ENCODE measurements at places on chromosomes 12 and 14.

DNA sequence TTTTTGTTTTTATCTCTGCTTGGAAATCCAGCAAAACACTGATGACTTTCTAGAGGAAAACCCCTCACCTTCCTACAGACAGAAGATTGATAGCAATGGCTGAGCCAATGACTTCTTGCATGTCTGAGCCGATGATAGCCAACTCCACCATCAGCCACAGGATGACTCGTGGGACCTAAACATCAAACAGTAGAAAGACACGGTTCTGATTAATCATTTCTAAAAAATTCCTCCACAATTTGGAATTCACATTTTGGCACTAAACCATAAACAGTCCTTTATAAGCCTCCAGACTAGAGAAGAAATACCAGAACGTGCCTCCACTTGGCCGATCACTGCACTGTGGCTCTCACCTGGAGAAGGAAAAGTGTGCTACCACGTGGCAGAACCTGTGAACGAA lies 25.9 kb downstream of the SLC11A2 start:
- DNase-seq, result no peak

- DNase-seq, result no peak
Observed at GRCh38 chr12:120229487-120230325, 28.8 kb upstream of the RPLP0 start.

GRCh38 chr14:39446131-39446744 lies 14.0 kb upstream of the FBXO33 start:
- DNase-seq, result no peak

DNA sequence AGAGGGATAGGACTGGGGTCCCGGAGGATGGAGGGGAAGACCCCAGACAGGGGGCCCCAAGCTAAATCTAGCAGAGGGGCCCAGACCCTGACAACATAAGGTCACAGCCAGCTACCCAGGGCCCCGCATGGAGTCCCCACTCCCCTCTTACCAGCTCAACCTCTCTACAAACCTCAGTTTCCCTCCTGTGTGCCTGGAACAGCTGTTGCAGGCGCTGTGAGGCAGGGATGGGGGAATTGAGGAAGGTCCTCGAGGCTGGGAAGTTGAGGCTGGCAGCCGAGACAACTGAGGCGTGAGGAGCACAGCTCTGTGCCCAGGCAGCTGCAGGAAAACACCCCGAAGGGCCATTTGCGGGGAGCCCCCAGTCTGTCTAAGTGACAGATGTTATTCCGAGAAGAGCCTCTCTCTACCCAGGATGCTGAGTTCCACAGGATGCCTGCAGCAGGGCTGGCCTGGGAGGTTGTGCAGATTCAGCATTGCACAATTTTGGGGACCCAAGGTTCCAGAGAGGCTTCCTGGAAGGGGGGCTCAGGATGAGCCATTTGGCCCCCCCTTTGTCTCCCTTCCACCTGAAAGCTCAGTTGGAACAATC lies 42.7 kb upstream of the NCOR2 start:
- DNase-seq, result no peak

GRCh38 chr14:28673056-28673455 lies 93.5 kb upstream of the FOXG1 start:
- no peak for DNase-seq

GRCh38 chr12:69321351-69321750 lies 26.8 kb upstream of the LYZ start:
- DNase-seq, result no peak

DNA sequence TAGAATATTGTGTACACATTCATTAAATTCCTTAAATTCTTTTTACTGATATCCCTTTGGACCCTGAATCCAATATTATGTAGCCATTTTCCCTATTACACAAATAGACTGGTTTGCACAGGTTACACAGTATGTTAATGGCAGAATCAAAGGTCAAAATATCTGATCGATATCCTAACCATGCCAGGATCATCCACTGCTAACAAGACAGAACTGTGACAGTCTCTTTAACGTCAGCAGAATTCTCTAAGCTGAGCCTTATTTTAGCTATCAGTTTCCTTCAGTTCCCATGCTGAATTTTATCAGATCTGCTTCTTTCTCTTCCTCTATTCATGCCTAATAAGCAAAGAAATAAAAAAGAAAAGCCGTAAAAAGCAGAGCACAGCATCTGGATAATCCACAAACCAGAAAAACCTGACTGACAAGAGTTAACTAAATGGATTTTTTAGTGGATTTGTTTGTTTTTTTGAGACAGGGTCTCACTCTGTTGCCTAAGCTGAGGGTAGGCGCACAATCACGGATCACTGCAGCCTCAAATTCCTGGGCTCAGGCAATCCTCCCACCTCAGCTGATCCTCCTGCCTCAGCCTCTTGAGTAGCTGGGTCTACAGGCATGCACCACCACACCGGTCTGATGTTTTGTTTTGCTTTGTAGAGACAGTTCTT lies 130.4 kb downstream of the PAWR start:
- no peak for DNase-seq

GRCh38 chr12:113812411-113813228 lies 153.5 kb downstream of the RBM19 start:
- no peak for DNase-seq

- no peak for DNase-seq
Observed at GRCh38 chr12:75709503-75709902, 198.1 kb upstream of the KRR1 start.

GRCh38 chr14:105325716-105326567 lies 11.4 kb downstream of the PACS2 start:
- no peak for DNase-seq

DNA sequence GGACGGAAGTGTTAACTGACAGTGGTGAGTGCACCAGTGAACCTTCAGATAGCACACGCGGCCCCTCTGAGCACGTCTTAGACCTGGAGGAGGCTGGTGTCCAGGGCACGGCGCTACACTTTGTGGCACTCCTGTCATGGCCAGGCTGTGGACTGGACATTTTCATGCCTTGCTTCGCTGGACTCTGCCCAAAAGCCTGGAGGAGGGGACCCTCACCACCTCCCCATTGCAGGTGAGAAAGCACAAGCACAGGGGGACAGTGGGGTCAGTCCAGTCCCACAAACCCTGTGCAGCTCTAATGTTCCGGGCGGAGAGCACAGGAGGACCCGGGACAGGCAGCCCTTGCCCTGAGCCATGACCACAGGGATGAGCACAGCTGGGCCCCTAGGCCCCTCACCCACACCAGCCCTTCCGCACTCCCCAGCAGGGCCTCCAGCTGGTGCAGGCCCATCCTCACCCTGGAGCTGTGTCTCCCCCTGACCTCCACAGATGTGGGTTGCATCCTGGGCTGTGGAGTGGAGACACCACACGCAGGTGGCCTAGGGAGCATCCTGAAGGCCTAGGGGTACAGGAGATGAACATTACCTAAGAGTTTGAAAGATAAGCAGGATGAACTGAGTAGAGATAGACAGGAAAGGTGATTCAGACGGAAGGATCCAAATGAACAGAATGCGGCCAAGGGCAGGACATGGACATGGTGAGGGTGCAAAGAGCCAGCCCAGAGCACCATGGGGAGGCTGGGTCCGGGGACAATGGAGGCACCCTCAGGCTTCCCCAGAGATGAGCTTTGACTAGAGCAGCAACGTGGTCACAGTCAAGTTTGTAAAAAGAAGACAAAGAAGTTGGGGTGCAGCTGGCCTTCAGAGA lies 132.8 kb downstream of the BCL11B start:
- DNase-seq, result no peak

- DNase-seq, result no peak
Observed at GRCh38 chr14:86911486-86911885, 1081.5 kb downstream of the GALC start.

DNA sequence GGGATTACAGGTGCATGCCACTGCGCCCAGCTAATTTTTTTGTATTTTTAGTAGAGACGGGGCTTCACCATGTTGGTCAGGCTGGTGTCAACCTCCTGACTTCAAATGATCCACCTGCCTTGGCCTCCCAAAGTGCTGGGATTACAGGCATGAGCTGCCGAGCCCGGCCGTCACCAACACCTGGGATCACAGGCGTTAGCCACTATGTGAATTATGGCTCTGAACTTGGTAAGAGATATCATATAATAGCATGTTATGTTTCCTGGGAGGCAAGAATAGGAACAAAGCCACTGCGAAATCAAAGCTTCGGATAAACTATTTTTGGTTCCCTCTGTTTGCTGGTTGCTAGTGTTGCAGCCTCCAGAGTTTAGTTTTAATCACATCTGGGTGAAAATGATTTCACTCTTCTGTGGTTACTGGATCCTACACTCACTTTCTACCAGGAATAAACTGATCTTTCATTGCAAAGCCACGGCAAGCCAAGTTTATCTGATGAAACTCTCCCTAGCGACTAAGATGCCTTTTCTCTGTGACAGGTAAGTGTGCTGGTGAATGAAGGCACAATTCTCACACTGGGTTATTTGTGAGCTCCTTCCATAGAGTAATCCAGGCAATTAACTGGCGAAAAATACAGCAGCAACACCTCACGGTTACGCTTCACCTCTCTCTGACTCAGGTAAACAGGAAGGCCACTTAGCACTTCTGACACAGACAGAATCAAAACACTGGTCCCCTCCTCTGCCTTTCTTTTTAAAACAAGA lies 16.7 kb downstream of the SNRNP35 start:
- no peak for DNase-seq

DNA sequence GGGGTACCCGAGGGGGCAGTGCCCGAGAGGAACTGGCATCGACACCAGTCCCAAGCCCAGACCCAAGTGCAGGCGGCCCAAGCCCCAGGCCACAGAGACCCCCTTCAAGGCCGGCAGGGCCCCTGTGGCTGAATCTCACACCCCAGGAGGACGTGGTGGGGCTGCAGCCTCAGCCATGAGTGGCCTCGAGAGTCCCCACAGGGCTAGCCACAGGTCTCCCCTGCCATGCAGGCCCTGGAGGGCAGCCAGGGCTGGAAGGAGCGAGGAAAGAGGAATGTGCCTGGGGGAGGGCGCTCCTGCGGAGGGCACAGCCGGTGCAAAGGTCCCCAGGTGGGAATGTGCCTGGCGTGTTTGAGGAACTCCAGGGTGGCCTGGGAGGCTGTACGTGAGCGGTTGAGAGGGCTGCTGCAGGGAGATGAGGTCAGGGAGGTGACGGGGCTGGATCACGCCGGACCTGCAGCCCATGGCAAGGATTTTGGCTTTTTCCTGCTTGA lies 86.1 kb downstream of the NCOR2 start:
- DNase-seq, result no peak

DNA sequence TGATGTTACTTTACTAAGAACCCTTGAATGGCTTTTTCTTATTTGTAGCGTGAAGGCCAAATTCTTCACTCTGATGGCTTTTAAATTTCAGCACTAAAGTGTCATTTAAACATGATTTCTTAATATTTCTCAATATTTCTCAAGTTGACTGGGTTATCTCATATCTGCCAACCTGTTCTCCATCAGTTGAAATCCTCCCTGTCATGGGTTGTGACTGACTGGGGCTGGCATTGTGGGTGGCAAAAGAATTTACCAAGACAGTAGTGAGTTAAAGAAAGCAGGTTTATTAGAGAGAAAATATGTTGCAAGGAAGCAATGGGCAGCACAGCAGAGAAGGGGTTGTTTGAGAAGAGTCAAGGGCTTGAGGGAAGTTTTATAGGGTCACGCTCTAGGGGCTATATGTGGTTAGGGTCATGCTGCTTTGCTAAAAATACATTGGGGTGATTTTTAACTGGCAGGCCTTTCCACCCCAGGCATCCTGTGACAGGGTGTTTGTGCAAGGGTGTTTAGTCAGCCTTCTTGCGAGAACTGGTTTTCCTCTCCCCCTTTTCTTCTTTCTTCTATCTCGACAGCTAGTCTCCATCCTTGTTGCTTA lies 232.8 kb upstream of the SEL1L start:
- DNase-seq, result no peak

- no peak for DNase-seq
Observed at GRCh38 chr14:33679461-33680225, 271.2 kb downstream of the EGLN3 start.

- no peak for DNase-seq
Observed at GRCh38 chr14:89231426-89232113, 185.5 kb downstream of the FOXN3 start.

DNA sequence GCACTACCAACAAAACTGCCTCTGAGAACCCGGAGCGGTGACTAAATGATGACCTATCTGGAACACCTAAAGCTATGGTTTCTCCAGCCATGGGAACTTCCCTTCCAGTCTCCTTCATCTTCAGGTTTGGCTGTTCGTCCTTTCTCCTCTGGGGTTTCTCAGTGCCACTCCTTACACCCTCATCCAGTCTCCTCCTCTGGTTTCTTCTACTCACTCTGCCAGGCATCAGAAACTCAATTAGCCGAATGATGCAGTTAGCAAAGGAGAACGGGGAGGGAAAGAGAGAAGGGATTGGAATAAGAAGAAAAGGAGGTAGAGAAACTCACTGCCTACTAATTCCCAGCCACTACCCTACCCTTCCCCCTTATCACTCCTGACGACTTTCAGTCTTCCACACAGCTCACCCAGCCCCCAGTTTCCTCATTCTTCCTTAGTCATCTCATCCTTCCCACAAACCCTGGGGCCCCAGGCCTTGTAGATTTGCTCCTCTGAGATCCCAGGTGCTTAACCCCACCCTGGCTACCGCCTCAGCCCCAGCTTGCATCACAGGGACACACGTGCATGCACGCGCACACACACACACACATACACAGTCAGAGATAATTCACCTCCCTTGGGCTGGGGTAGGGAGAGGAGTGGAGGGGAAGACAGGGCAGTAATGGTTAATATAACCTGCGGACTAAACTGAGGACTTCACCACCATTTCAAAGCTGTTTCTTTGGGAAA lies 13.0 kb downstream of the FGD6 start:
- no peak for DNase-seq

DNA sequence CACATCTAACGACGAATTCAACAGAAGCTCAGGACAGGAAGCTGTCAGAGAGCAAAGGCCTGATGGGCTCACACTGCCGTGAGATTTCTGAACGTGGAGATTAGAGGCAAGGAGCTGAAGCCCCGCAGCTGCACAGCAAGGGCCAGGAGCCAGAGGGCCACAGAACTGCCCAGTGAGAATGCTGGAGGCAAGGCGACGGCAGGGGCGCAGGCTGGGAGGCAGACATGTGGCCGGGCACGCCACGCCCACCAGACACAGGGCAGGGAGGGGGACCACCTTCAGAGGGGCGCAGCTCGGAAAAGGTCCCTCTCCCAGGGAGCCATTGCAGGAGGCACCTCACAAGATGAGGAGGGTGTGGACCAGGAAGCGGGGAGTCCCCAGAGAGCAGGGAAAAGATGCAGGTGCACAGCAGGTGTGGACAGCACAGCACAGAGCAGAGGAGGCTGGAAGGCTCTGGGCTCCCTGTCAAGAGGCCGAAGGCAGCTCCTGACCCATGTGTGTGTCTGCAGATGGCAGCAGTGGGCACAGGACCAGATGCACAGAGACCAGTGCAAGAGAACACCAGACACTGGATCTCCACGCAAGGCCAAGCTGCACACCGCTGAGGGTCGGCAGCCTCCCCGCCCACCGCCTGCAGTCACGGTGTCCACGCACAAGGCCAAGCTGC lies 23.0 kb downstream of the BTBD6 start:
- DNase-seq, result no peak

Measured in activated CD8-positive, alpha-beta memory T cell treated with anti-CD3 and anti-CD28 coated beads for 1 hour (primary cell).